Stimulated activated CD4-positive, alpha-beta T cell treated with anti-CD3 and anti-CD28 coated beads, Interleukin-4, amount 100 ng/mL, for 1 hour (primary cell): ENCODE measurements at places on chromosomes 2 and 18.

DNA sequence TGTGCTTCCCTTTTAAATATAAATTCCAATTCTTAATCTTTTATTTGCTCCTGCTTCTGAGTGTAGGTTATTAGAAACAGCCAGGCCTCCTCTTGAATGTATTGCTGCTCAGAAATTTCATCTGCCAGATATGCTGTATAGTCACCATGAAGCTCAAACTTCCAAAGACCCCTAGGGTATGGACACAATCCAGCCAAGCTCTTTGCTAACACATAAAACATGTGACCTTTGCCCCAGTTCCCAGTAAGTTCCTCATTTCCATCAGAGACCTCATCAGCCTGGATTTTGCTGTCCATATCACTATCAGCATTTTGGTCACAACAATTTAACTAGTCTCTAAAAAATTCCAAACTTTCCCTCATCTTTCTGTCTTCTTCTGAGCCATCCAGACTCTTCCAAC is 75.2 kb downstream of the MAP2 start:
- no peak for DNase-seq

DNA sequence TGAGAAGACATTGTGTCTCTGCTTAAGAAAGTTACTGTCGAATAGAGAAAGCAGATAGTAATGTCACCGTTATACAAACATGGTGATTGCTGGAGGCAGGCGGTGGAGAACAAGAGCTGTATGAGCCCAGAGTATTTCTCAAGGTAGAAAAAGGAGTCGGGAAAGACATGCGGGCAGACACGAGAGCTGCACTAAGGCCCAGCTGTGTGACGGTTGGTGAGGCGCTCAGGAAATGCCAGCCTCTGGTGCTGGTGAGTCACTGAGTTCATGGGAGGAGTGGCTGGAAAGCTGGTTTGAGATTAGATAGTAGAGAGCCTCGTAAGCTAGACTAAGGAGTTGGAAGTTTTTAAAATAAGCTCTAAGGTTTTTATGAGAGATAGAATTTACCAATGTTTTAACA is 390.9 kb upstream of the TRIB2 start:
- no peak for DNase-seq

GRCh38 chr2:141341444-141341843 is 789.4 kb downstream of the LRP1B start:
- no peak for DNase-seq

DNA sequence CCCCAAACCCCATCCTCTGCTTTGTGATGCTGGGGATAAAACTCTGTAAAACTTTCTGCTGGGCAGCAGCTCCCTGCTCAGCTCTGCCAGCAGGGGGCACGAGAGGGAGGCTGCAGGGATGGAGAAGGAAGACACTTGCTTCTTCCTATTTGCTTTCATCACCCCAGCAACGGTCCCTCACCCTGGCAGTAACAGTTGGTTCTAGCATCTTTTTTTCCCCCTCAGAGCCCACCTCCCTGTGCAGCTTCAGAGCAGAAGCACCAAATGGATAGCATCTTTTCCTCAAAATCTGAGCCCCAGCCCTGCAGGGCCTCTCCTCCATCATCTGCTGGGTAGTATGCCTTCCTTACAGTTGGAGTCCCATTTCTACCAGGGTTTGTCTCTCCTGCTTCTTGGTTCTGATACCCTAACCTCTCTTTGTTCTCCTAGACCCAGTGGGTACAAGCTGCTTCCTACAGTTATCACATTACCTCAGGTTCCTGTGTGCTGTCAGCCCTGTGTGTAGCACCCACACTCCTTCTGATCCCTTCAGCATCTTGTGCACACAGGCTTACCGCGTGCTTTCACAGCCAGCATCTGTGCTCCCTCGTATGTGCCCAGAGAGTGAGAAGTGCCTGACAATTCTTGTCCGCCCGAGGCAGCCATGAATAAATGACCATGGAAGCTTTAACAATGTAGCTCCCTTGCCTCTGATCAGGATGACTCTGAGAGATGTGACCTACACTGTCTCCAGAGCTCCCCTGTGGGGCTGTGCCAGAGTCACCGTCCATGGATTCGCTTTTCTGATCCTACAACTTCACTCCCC is 14.5 kb downstream of the CKAP2L start:
- DNase-seq, result peak; percentile 86

GRCh38 chr2:82000606-82001005 is 1696.1 kb upstream of the LRRTM1 start:
- no peak for DNase-seq

GRCh38 chr2:83015035-83015715 is 1443.9 kb downstream of the SUCLG1 start:
- DNase-seq, result no peak

- DNase-seq, result no peak
Observed at GRCh38 chr2:216424274-216424673, 12.0 kb downstream of the SMARCAL1 start.

DNA sequence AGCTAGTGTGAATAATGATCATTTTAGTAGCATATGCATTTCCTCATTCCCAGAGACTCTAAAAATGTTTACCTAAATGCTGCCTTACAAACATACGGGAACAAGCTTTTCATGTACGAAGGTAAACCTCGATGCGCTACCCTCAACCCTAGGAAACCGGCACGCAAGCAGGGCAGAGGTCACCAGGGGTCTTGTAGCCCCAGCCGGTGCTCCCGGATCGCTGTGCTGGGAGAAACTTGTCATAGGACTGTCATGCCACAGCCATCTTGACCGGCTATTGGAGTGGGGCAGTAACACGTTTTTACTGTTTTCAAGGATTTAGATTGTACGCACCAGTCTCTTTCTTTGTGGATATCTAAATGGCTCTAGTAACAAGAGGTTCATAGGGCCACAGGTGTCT is 34.8 kb upstream of the NFATC1 start:
- no peak for DNase-seq

GRCh38 chr2:127584516-127585033 is 49.1 kb downstream of the MYO7B start:
- DNase-seq, result no peak

- no peak for DNase-seq
Observed at GRCh38 chr18:78965917-78966792, 13.5 kb upstream of the SALL3 start.

GRCh38 chr18:11972371-11973174 is 8.7 kb upstream of the IMPA2 start:
- no peak for DNase-seq

GRCh38 chr18:22124970-22125369 is 44.4 kb upstream of the GATA6 start:
- no peak for DNase-seq

- no peak for DNase-seq
Observed at GRCh38 chr2:25078170-25079049, 36.5 kb downstream of the EFR3B start.

GRCh38 chr2:113966832-113967231 is 76.9 kb downstream of the ACTR3 start:
- DNase-seq, result no peak

- DNase-seq, result no peak
Observed at GRCh38 chr2:39851251-39851650, 72.2 kb upstream of the THUMPD2 start.

DNA sequence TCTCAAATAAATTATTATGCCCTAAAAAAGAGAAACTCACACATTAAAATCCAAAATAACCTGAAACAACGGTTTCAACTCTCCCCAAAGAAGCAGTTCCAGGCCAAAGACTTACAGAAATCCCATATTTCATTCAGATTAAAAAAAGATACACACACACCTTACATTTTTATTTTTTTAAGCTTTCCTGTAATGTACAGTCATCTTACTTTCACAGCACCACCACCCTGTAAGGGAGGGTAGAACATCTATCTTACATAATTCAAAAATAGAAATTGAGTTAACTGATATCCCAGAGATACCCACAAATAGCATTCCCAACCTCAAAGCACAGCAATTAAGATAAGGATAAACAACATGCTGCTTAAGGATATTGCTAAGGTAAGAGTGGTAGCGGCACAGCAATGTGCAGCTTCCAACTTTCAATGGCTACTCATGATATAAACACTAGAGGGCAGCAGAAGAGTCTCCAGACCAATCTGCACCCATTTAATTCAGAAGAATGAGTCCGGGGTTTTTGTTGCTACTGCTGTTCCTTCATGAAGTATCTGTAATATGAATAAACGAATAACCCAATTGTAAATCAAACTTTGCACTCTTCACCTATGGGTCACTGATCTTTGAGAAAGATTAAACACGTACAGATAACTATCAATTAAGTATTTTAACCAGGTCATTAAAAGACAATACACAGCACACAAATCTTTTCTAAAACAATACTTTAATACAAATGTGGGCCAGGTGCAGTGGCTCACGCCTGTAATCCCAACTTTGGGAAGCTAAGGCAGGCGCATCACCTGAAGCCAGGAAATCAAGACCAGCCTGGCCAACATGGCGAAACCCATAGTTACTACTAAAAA is 11.3 kb downstream of the GFPT1 start:
- no peak for DNase-seq

- DNase-seq, result no peak
Observed at GRCh38 chr2:120360307-120360855, 14.4 kb downstream of the INHBB start.

- no peak for DNase-seq
Observed at GRCh38 chr2:168176402-168176801, 71.0 kb downstream of the STK39 start.

GRCh38 chr2:238122287-238123217 is 15.9 kb upstream of the KLHL30 start:
- DNase-seq, result no peak

DNA sequence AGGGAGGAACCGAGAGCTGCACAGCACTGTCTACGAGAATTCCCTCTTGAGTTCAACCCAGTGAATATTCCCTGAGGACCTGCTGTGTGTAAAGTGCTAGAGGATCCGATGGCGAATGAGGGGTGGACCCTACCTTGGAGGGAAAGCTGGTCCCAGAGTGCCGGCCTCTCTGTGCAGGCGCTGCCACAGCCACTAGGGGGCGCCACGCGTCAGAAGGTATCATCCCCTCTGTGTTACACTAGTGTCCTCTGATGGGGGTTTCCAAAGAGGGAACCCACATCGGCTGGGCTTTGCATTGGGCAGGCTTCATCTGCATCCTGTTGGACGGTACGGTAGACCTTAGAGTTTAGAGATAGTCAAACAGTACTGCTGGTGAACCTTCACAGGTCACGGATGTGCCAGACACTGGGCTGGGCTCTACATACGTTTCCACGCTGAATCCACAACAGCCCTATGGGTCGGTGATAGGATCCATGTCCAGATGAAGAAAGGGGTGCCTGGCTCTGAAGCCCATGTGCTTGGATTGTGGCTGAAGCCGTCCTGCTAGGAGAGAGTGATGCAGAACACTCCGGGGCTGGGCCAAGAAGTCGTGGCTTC is 39.0 kb downstream of the COA5 start:
- peak; percentile 76 for DNase-seq

DNA sequence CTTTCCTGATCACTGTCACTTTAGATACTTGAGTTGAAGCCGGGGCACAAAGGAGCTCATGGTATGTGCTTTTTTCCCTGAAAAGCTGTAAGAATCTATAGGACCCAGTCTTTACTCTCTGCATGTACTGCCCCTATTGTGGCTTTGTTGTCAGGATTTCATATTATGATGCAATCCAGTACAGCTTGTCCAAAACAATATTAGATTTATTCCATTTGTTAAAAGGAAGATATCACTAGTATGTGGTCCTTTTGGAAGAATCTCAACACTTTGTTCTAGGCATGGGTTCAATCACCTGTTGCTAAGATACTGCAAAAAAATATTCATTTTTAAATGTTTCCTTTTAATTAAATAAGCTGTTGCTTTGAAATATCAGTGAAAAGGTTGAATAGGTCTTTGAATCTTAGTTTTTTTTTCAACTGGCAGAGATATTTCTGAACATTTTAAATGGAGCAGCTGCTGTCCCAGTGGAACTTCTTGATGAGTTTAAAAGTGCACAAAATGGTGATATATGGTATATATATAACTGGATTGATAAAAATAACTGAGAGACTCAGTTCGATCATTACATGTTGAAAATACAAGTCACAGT is 256.6 kb upstream of the NT5C1B start:
- DNase-seq, result no peak

GRCh38 chr2:236731767-236732580 is 162.3 kb downstream of the ACKR3 start:
- DNase-seq, result no peak

DNA sequence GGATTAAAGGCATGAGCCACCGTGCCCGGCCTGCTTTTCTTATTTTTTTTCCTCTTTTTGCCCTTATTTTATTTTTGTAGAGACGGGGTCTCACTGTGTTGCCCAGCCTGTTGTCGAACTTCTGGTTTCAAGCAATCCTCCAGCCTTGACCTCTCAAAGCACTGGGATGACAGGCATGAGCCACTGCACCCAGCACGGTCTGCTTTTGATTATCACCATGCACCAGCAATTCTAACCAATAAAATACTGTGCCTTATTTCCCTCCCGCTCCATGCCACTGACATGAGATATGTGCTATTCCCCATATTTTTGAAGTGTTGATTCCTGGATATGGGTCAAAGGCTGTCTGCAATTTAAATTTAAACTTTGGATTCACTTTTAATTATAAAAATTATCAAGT is 42.9 kb downstream of the ACYP2 start:
- DNase-seq, result no peak

- no peak for DNase-seq
Observed at GRCh38 chr2:44663471-44664073, 277.9 kb upstream of the SIX3 start.

- DNase-seq, result no peak
Observed at GRCh38 chr2:134259571-134259970, 5.7 kb downstream of the MGAT5 start.

DNA sequence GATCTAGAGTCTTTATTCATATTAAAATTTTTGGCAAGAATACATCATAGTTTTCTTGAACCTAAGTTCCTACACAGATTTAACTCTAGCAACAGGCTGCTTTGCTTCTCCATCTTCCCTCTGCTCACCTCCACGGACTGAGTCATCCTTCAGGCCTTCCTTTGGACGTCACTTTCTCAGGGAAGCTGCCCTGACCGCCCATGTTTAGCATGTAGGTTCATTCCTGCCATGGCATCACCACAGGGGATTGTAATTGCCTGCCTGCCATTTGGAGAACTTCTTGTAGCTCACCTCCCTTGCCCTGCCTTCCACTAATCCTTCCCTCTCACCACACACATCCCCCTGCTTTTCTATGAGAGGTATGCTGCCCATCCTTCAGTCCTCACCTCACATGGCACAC is 43.9 kb upstream of the B3GNT2 start:
- no peak for DNase-seq

- DNase-seq, result no peak
Observed at GRCh38 chr2:65256054-65256453, 28.4 kb downstream of the ACTR2 start.

DNA sequence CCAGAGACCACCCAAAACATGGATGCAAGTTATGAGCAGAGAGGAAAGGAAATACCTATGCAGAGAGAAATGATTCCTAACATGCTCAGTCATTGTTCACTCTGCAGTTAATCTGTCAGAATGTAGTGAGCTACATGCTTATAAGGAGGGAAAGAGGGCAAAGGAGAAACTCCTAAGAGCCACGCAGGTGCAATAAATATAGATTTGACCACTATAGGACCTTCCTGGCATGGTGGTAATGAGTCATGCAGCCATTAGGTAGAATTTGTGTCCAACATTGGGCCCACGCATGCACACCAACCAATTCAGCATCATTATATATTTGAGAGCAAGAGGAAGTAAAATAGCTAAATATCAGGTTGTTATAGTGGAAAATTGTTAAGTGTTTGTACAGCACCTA is 699.9 kb downstream of the DSC3 start:
- no peak for DNase-seq
